ENCODE measurements at places on chromosomes 1 and 21.
A peak's percentile ranks its signal among the peaks of the same experiment; 100 is the strongest.

- DNase-seq: peak; percentile 15
These were observed 473 bp upstream of the BRDT start for GRCh38 chr1:91948501-91949355.

- peak; percentile 16 for DNase-seq
These were observed 10.0 kb downstream of the YBEY start for GRCh38 chr21:46295996-46296752.

- no peak for DNase-seq
These were observed 115.6 kb upstream of the KAZN start for GRCh38 chr1:14482784-14483450.

DNA sequence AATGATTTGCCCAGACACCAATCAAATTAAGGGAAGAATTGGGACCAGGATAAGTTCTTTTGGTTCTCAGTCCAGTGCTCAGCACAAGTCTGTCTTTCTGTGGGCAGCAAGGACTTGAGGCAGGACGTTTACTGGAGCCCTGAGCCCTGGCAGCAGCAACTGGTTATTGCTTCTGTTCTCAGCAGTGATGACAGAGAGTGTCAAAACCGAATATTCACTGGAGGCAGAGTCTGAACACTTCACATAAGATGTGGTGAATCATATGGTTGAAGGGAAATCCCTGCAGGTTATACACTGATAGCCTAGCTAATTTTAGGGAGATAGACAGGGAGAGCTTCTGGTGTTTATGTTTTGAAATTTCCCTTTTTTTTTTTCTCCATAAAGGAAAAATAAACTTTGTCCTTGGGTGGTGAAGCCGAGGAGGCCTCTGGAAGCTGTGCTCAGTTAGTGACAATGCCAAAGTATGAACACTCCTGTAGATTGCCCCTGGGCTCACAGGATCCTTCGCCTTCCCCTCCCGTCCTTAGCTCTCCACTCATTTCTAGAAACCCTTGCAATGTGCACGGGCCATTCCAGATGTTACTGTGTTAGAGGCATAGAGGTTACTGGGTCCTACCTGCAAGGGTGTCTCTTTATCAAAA lies 26.3 kb upstream of the TSPAN2 start:
- DNase-seq: no peak

DNA sequence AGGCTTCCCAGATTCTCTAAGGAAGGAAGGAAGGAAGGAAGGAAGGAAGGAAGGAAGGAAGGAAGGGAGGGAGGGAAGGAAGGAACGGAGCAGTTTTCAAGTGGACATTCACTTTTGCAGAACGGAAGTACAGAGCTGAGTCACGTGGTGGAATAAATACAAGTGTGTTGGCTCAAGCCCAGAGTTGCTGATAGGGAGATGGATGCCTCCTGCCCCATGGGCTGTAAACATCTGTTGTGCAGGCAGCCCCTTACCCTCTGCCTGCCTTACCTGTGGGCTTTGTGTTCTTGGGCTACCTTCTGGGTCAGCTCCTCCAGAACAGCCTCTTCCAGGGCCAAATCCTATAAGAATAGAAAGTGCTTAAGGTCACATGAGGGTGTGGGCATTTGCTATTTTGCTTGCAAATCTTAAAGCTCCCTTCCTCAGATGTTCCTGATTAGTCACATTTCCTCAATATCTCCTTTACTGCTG lies 121.7 kb downstream of the SMYD2 start:
- no peak for DNase-seq

DNA sequence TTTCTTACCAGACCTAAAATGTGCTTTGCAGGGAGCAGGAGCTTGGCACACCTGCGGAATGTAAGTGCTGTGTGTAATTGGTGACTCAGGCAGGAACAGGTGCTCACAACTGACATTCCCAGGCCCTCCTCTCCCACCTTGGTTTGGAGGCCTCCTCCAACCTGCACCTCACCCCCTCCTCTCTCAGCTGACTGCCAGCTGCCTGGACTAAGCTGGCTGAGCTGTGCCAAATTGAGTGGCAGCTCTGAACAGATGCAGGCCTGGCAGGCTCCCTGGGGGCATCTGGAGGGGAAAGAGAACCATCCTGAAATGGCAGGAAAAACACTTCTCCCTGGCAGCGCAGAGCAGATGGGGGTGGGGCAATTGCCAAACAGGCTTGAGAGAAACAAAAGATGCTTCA lies 91.7 kb upstream of the PGBD5 start:
- DNase-seq: no peak

DNA sequence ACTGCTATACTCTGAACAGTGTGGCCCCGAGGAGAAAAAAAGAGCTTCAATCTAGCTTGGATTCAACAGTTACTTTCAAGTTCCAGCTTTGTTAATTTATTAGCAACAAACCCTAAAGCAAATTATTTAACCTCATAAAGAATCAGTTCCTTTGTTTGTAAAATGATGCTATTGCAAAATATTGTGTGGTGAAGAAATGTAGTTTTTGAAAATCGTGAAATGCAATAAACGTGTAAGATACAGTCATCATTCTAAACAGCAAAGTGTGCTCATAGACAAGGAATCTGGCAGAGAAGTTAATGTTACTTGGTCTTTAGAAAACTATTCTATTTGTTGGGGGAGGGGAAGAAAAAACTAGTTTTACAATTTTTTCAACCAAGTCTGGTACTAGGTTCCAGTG lies 297.6 kb upstream of the ADGRL4 start:
- DNase-seq: no peak

DNA sequence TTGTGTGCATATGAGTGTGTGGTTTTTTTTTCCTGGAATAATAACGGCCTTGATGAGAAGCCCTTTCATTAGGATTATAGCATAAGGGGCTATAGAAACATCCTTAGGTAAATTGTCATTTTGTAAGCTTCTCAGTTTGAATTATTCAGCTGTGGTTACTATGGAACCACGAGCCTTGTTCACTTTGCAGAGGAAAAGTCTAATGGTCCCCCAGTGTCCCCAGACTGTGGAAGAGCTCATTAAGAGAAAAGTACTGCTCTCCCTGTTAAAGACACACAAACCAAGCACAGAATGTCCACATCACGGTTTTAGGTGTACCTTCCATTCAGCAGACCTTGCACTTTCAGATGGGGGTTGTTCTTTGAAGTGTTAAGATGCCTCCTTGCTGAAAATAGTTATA lies 199.3 kb upstream of the DEPDC1 start:
- no peak for DNase-seq

DNA sequence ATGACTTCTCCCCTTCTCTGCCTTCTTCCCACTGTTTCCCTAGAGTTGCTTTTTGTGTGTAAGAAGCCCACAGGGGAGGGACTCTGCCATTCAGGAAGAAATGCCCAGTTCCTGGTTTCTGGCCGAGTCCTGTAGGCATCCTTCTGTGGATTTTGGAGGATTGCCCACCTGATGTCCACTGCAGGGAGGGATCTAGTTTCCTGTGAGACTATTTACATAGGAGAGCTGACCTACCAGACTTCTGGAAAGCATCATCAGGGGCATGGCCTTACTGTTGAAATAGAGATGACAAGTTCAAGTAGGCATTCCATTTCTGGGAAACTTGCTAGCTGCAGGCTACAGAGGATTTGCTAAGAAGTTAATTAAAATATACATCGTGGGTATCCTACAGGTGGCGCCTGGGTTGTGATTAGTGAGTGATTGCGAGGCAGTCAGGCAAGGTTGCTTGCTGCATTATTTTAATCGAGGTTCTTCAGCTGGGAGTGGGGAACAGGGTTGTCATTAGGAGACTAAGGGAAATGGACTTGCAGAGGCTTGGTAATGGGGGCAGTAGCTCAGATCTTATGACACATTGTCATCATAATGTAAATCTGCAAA lies 148.7 kb downstream of the HHAT start:
- no peak for DNase-seq

DNA sequence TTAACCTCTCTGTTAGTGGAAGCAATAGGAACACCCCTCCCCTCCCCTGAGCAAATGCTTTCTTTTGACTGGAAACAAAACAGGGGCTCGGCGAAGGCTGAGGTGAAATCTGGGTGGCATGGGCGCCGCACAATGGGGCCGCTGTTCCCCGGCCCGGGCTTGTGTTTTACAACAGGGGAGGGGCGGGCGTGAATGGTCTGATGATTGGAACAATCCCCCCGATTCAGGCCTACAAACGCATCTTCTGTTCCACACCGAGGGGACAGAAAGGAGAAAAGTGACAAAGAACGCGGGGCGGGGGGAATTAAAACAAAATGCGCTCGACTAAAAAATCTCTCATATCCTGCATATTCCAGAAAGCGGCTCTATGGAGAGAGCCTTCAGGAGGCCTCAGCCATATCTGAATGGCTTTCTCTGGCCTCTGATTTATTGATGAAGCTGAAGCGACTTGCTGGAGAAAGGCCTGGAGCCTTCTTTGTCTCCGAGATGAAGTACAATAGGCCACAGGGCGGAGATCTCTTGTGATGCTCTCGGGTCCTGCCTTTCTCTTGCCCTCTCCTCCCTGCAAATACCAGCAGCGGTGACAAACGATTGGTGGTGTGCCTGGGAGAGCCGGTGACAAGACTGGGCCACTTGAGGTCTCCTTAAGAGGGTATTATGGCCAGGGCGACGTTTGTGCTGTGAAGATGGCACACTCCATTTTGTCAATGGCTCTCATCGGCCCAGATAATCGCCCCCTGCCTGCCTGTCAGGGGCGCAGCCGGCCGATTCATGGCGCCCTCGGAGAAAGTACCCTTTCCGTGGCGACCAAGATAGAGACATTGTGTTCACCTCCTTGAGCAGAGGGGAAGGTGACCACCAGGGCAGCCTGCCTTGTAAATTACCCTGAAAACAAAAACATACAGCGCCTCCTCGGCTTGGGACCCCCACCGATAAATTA lies 47.1 kb upstream of the OLIG2 start:
- no peak for DNase-seq

DNA sequence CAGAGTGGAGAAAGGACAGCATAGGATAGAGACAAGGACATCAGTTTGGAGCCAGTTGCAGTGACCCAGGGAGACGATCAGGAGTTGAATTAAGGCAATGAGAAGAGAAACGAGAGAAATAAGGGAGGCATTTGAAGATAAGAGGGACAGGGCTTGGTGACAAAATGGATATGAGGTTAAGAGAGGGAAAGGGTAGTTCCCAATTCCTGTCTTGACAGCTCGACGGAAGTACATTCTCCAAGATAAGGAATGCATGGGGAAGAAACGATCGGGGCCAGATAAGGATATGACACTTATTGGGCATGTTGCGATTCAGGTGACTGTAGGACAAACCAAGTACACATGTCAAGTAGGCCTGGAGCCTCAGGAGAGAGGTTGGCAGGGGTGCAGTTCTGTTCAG lies 18.7 kb upstream of the KCNN3 start:
- no peak for DNase-seq

- no peak for DNase-seq
These were observed 46.5 kb downstream of the EPRS1 start for GRCh38 chr1:219999821-220000220.

DNA sequence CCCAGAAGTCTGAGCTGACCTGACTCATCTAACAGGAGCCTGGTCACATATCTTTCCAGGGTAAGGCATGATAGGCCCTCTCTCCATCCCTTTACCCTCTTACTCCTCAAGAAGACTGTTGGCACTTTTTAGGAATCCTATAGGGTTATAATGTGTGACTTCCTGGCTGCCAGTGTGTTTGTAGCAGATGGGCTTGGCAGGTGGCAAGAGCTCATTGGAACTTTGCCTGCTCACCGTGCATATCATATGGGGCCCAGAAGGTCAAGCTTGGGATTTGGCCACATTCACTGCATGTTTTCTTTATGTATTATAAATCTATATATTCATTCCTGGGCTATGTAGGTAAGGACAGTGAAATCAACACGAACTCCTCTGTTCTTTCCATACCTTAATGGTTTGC lies 5.2 kb downstream of the KAZN start:
- no peak for DNase-seq

GRCh38 chr1:208027861-208028260 lies 116.9 kb upstream of the CD34 start:
- DNase-seq: no peak

GRCh38 chr21:42583477-42584295 lies 69.7 kb upstream of the PDE9A start:
- DNase-seq: no peak

DNA sequence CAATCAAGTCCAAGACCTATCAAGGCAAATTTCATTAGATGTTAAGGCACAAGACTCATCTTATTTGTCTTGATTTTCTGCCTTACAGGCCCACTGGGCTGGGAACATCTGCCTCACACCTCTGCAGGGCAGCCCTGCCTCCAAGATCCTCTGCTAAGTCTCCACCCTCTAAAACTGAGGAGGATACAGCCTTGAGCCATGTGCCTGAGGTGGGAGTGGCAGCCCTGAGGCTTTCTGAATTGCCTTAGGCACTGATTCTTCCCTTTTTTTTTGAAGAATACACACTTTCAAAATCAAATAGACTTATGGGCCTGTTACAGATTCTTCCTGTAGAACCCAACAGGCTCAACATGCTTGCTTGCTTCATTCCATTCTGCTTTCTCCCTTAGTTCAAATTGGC lies 544.3 kb upstream of the ADAMTS5 start:
- DNase-seq: no peak

- DNase-seq: no peak
These were observed 871 bp upstream of the ERICH3 start for GRCh38 chr1:74674278-74675048.

GRCh38 chr21:43590194-43590593 lies 69.1 kb downstream of the HSF2BP start:
- DNase-seq: no peak

DNA sequence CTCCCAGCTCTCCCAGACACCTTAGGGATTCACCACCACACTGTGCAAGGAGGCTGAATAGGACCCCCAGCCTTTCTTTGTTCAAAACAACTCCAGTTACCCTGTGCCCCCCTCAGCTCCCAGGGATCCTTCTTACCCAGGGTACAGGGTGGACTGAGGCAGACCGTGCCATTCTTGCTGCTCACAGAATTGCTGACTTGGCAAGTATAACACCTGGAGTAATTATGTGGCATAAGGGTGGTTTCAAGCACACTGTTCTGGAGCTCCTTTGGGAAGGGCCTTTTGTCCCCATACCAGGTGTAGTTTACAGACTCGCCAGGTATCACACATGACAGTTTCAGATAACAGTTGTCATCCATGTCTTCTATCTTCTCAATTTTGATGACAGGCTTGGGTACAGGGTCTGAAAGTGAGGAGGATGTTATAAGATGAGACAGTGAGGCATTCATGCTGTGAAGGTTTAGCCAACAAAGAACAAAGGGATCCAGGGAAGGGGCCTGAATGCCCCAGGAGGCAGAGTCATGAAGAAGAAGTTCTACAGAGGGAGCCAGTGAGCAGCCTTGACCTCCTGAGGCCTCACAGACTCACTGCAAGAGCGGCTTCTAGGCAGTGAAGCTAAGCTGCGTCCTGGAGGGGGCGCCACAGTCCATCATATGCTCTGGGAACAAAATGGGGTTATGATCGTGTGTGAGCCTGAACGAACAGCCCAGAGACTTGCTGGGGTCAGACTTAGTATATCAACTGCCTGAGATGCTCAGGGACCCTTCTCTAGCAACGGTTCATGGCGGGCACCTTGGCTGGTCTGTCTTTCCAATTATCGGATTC lies 30.3 kb downstream of the CD48 start:
- peak; percentile 77 for DNase-seq

GRCh38 chr1:89068291-89068690 lies 3.3 kb upstream of the GBP1 start:
- DNase-seq: no peak

GRCh38 chr1:232012773-232013386 lies 386.3 kb downstream of the DISC1 start:
- no peak for DNase-seq

Measured in stimulated activated CD8-positive, alpha-beta memory T cell treated with anti-CD3 and anti-CD28 coated beads, Interleukin-12 subunit alpha, Interleukin-12 subunit beta, amount 100 ng/mL, for 1 hour (primary cell).